ENCODE measurements at places on chromosomes 7 and 10.

- DNase-seq = no peak
Measured at GRCh38 chr10:124693396-124693795, 50.8 kb downstream of the FAM53B start.

DNA sequence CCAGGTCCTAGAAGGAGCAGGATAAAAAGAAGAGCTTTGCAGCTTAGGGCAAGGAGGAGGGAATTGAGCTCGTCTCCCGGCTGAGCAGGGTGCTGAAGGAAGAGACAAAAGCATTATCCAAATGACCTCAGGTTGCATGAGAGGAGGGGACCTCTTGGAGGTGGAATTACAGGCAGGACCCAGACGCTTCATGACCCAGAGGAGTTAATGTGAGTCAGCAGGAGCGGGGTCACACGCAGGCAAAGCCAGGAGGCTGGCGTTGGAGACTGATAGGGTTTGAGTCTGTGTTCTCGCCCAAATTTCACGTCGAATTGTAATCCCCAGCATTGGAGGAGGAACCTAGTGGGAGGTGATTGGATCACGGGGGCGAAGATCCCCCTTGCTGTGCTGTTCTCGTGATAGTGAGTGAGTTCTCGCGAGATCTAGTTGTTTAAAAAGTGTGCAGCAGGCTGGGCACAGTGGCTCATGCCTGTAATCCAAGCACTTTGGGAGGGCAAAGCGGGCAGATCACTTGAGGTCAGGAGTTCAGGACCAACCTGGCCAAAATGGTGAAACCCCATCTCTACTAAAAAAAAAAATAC lies 63.7 kb upstream of the AUTS2 start:
- no peak for DNase-seq

- no peak for DNase-seq
Measured at GRCh38 chr10:23479798-23480473, 41.1 kb downstream of the OTUD1 start.

DNA sequence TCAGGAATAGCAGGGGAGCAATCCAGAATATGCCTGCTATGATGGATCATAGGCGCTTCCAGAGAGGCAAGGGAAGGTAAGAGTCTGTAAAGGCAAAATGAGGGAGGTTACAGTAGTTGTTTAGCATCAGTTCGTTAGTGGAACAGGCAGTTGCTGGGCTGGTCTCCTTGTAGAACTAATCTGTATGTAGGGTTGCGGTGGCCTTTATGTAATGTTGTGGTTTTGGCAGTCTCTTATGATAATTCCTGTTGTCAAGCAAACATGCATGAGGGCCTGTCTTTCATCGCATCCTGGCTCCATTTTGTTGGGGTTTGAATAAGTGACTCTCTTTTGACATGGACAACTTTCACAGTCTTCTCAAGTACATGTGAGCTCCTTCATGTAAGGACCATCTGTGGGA lies 427.8 kb upstream of the LRGUK start:
- DNase-seq = no peak

DNA sequence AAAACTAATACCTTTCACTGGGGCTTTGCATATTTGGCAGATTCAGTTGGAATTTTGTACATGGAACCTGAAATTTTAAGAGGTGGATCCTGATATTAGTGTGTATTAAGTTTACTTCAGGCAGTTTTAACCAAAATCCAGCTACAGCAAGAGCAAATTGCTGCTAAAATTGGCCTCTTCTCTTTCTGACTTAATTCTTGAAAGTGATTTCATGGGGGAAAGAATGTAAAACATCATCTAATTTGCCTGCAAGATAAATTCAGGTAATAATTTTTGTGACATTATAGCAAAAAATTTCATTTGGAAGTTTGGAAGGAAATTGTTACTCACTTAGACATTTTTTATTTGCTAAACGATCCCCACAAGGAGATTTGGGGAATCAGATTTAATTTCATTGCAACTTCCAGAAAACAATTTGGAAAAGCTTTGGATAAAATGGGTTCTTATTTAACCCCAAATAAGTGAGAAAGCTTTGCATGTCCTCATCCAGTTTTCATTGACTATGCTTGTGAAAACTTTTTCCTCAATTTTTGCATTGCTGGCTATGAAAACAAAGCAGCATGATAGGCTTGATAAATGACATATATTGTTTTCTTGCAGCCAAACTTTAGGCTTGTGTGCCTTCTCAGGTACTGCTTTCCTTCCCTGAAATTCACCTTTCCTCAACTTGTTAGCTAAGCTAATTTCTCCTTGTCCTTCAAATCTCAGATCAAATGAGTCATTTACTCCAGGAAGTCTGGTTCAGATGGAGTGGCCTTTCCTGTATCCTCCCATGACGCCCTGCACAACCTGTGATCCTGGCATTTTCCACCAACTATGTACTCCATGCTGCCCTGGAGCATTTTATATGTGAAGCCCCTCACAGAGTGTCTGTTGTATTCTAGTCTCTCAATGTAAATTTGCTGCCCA lies 27.4 kb upstream of the ZNF438 start:
- no peak for DNase-seq

- DNase-seq = no peak
Measured at GRCh38 chr10:46037107-46037825, 6.8 kb upstream of the NCOA4 start.

- DNase-seq = no peak
Measured at GRCh38 chr10:12262278-12262981, 66.4 kb downstream of the CDC123 start.

GRCh38 chr10:11958956-11959355 lies 83.7 kb downstream of the UPF2 start:
- DNase-seq = no peak
